NCI-H2081 (cell line): ENCODE measurements at places on chromosomes 3 and 15.

DNA sequence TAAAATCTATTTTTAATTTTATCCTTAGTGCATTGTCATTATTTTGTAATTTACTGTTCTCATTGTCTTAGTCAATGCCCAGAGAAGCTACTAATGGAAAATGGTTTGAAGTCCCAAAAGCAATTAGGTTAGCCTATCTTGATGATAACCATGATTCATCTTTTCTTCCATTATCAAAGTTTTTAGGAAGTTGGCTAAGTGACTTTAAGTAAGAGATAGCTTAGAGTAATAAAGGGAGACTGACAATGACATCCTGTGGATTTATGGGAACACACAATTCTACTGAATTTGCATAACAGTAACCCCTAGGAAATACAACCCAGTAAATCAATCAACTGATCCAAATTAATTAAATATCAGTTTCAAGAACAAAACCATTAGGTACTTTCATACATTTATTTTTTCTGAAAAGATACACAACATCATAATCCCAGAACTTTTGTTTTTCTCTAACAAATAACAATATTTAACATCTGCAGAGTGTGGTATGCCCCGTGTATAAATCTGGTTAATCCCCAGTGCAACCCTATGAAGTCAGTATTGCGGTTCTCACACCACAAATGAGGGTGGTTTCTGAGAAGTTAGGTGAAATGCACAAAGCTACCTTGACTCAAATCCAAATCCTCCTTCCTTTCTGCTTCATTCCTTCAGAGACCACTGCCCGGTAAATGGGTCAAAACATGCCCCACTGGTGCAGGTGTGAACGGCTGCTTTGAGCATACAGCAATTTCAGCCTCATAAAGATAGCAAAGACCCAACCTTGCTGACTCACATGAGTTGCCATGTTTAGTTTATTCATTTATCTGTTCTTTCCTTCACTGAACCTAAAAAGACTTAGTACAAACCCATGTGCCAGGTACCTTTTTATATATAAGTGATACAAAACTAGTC is 202.1 kb downstream of the TBL1XR1 start:
- no peak for DNase-seq

DNA sequence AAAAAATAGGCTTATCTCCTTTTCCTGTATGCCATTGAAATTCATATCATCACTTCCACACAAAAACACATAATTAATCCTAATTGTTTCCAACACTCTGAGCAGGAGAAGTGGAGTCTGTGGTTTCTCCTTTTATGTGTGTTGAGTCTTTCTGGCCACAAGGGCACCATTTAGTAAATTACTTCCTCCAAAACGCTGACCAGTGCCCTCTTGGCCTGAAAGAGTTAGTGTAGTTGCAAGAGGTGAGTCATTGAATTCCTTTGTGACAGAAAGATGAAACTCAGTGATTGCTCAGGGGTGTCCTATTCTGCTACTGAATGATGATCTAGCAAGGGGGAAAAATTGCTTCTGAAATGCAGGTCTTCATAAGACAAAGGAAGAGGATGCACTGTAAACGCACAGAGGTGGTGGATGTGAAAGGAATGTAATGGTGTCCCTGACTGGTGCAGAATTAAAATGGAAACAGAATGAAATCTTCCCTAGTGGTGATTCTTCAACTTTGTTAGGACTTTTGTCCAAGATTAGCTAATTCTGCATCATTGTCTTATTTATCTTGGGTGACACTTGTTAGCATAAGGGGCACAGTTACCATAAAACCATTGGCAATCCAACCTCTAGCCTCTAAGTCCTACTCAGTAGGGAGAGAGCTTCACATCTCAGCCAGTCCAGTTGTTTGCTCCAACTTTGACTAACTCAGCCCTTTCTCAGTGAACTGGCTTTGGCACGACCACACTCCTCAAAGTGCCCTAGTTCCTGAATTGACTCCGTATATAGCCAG is 208.4 kb upstream of the NANOGP8 start:
- no peak for DNase-seq

DNA sequence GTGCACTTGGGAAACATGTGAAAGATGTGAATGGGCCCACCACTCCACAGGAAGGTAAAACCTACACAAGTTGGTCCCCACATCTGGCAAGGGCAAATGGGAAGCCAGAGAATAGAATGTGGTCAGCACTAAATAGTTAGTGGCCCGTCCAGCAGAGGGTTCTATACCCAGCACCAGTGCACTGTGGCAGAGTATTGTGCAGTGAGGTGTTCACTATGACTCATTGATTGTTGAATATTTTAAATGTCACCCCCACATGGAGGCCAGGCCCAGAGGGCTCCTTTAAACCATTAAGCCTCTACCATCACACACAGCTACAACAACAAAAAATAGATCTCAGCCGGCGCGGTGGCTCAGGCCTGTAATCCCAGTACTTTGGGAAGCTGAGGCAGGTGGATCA is 11.7 kb downstream of the FRMD5 start:
- DNase-seq: no peak

DNA sequence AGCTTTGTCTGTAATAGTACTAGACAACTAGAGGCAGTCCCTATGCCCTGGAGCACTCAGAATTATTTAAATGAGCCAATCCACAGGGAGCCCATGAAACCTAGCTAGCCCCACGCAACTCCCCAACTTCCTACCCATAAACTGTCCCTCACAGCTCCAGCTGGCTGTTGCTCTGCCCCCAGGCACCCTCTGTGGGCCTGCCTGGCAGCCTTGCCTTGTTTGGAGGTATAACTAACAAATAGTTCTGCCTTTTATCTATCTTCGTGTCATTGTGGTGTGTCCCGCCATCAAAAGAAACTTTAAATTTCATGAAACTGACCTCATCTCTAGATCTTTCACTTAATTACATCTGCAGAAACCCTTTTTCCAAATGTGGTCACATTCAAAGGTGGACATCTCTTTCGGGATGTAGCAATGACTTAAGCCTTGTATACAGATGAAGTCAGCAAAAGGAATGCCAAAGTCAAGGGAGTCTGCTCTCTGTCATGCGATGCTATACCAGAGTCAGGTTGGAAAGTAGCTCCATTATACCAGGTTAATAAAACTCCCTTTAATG is 1.8 kb upstream of the RTP3 start:
- DNase-seq: no peak

DNA sequence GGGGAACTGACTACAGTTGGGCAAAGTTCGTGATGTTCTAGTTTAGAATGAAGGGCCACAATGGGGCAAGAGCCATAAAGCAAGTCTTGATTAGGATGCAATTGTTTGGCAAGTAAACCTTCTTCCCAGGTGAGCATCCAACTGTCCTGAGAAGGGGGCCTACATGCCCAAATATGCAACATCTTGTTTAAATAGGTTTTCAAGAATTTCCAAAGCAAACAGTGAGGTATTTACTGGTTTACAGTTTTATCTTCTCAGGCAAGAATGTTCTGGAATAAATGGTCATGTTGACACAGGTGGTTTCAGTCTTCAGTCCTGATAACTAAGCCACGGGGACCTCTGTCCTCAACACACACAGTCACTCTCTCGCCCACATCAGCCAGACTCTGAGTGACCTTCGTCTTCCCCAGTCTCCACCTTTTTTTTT is 90.3 kb upstream of the FAM174B start:
- no peak for DNase-seq

DNA sequence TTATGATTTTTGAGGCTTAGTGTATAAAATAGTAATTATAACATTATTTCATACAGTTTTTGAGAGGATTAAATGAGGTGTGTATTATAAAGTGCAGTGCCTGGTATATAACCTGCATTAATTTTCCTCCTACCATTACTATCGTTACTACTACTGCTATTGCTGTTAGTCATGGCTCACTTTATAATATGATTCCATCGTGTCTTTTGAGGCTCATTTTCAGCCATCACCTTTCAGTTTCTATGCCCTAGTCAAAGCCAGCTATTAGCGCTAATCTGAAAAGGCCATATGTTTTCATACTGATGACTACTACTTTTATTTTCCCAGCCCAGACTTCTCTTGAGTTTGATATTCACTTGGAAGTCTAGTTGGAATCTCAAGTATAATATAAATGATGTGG is 5.5 kb downstream of the MEF2A start:
- no peak for DNase-seq

DNA sequence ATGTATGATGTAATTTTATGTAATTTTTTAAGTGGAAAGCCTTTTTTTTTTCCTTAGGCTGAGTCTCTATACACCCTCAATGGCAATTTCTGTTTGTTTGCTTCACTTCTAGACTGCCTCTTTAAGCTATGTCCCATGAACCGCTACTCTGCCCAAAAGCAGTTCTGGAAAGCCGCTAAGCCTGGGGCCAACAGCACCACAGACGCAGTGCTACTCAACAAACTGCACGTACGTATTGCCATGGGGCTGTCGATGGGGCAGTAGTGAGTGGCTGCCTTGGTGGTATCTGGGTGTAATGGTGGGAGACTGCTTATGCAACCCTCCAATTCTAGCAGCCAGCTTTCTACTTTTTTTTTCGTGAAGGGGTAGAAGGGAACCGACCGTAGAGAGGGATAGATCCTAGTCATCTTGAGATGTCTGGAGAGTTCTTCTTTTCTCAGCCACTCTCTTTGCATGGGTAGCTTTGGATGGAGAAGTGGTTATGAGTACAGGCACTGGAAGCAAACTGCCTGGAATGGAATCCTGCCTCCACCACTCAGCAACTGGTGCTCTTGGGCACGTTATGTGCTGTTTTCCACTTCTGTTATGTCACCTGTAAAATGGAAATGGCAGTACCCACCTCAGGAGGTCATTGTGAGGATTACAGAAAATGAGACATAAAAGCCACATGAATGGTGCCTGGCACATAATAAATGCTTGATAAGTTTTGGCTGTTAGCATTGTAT is 134.7 kb downstream of the ITPR1 start:
- DNase-seq: no peak

DNA sequence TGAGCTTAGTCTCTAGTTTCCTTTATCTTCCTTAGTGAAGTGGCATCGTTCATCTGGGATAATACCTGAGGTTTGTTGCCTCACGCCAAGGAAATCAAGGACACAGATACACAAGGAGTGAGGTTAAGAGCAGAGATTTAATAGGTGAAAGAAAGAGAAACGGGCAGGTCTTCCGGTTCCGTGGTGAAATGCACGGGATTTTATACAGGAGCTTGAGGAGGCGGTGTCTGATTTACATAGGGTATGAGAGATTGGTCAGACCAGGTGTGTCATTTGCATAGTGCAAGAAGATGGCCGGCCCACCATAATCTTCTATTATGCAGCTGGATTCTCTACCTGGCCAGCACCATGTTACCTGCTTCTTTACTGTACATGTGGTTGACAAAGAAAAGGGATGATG is 17.2 kb downstream of the ARRDC4 start:
- no peak for DNase-seq

DNA sequence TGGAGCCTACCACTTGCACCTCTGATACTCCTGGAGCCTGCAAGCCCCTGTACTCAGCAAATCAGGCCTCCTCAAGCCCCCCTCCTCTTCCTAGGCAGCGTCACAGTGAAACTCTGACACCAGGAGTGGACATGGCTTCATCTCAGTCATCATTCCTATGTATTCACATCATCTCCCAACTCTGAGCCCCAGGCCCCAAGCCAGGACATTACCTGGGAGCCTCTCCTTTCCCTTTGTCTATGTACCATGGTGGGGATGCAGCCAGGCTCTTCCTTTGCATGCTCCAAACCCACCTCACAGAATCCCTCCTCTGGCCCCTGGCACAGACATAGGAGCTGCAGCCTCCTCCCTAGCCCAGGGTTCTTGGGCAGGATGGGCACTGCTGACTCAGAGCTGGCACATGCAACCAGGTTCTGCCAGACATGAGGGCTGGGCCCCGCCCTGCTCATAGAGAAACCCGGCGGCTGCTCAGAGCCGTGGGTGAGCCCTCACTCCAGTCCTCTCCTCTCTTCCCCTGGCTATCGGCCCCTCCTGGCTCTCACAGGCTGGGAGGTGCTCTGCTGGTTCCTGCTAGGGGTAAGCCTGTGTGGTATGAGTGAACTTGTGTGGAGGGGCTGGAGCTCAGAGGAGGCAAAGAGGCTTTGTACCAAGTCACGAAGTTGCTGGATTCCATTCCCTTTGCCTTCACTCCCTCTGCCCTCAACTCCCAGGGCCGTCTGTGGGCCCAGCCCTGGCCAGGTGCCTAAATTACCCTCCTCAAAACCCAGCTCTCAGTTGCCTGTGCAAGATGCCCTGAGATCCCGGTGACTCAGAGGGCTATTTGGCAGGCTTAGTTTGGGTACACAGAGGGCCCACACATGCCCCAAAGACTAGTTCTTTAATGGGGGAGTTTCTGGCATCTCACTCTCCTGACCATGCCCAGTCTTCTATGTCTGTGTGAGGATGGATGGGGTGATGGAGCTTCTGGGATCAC is 1.9 kb upstream of the PLCD1 start:
- no peak for DNase-seq

DNA sequence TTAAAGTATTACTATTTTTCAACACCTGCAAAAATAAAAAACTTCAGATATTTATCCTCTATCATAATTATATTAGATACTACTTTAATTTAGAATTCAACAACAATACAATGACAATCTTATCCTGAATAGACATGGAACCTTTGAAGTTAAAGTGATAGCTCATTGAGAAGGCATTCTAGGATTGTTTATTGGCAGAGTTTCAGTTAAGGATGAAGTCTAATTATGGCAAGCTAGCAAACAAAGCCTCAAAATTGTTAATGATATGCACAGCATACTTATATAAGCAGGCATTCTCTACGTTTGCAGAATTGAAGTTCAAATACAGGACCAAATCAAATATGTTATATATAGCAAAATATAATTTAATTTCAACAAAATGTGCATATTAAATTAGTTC is 91.2 kb upstream of the ABI3BP start:
- no peak for DNase-seq

GRCh38 chr3:78857494-78858111 is 910.2 kb downstream of the ROBO1 start:
- peak; percentile 53 for DNase-seq

GRCh38 chr3:182052332-182052731 is 340.6 kb downstream of the SOX2 start:
- DNase-seq: no peak

DNA sequence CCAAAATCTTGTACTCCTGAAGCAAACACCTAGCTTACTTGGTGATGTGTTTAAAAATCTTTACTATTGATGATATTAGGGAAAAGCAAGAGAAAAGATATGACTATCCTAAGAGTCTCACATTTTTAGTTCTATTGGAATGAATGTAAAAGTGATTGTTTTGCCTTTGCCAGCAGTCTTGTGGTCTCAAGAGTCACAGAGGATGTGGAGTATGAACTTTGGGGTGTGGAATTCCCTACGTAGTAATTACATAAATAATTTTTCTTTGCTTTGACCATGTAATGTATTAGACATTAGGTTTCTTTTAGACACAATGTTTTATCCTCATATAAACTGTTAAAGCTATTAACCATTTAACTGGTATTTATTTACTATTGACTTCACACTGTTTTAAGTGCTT is 387.6 kb downstream of the NAALADL2 start:
- no peak for DNase-seq

DNA sequence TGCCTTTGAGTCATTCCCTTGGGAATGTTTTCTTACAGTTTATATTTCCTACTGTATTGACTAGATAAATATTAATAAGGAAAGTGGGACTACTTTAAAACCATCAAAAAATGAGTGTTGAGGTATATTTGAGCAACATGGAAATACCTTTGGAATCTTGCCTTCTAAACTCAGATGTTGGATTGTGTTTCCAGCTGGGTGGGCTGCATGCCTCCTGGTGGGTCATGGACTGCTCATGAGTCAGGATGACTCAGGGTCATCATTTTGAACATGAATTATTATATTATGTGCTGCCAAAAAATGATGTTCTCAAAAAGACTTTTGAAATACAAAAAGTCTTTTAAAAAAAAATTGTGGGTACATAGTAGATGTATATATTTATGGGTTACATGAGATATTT is 41.1 kb upstream of the APH1B start:
- no peak for DNase-seq
